Pancreas (tissue), 10 donors: ENCODE measurements at places on chromosomes 13 and 19.

DNA sequence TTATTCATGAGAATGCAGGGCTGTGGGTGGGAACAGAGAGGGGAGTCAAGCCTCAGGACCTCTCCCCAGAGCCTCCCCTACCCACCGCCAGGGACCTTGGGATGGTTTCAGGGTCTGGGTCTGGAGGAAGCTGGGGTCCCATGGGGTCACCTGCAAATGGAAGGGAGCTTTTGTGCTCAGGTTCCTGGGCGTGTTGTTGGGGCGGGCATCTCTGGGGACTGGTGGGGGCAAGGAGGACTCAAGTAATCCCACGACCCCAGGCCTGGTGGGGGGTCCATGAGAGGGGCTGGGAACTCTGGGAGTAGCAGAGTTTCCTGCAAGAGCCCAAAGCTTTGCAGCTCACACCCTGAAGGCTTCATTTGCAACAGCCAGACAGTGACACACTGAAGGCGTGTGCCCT, 60.2 kb downstream of the UNC13A start:
- no peak for DNase-seq

DNA sequence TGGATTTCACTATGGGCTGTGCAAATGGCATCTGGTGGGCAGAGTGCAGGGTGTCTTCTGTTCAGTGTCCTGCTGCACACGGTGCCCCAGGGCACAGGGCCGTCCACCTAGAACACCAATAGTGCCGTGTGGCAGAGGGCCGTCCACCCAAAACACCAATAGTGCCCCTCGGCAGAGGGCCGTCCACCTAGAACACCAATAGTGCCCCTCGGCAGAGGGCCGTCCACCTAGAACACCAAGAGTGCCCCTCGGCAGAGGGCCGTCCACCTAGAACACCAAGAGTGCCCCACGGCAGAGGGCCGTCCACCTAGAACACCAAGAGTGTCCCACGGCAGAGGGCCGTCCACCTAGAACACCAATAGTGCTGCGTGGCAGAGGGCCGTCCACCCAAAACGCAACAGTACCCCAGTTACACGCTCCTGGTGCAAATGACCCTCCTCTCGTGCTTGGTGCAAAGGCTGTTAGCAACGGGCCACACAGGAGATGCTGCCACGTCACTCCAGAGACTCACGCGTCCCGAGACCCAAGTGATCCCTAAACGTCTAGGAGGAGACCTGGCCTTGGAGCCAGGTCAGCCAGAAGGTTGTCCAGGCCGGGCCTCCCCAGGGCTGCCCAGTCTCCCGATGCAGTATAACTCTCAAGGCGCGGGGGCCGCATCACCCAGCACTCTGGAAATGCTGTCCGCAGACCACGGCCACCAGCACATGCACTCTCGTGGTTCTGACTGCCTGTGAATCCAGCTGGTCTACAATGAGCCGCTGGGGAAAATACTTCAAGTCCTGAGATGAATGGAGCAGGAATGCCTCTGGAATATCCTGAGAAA, 51.5 kb downstream of the RASA3 start:
- peak; percentile 72 for DNase-seq

- peak; percentile 20 for DNase-seq
These were observed at the start of gene FLT1 for GRCh38 chr13:28494778-28495537. TSS of gene FLT1 (minus strand) at chr13:28495128. CDS start at chr13:28494843, 285 bp downstream.

DNA sequence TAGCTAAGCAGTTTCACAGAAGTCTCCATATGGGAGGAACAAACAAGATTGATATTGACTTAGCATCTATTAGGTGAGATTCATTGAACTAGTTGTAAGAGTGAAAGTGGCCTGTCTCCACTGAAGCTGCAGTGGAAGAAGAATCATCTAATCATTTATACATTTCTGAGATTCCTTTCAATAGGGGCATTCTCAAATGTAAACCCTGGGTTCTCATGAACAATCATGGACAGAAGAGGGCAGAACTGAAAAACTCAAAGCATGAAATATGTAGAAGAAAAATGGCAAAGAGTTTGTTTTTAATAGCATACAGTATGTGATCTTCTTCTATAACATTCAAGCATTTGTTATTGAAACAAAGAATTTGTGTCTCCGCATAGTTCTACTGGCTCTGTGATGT, 17.6 kb upstream of the POSTN start:
- no peak for DNase-seq

DNA sequence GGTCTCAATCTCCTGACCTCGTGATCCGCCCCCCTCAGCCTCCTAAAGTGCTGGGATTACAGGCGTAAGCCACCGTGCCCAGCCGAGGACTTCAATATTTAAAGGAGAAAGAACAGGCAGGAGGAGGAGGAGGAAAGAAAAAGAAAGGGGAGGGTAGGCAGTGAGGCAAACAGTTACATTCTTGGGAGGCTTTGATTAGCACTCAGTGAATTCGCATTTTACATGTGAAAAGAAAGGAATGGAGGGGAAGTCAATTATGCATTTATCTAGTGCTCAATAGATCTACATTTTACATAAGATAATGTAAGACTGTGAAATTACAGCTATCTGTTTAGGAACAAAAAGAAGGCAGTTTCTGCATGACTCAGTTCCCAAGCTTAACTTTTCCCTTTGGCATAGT, 30.9 kb upstream of the CXCL17 start:
- no peak for DNase-seq
